ENCODE measurements at places on chromosomes 3 and 15.

GRCh38 chr3:102756706-102757105 lies 321.9 kb downstream of the ZPLD1 start:
- DNase-seq, result no peak

GRCh38 chr3:14757153-14757700 lies 61.5 kb upstream of the FGD5 start:
- no peak for DNase-seq

DNA sequence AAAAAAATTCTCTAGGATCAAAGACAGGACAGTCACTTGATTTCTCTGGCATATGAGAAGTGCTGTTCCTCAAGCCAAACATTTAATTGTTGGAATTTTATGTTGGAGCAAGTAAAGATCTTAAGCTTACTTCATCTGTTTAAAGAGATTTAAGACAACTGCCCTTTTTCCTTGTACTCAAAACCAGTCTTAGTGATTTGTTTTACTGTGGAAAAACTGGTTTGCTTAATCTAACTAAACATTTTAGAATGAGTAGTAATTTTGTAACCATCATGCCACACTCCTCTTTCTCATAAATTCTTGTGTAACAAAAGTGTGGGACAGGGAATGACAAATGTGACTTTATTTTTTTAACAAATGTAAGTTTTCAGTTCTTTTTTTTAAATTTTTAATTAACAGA lies 18.4 kb downstream of the PRKCI start:
- DNase-seq, result no peak

- DNase-seq, result no peak
Observed at GRCh38 chr3:125055331-125055912, 375 bp downstream of the HEG1 start.

- DNase-seq, result no peak
Observed at GRCh38 chr3:64441861-64442260, 216.6 kb upstream of the PRICKLE2 start.

All from T-helper 9 cell (primary cell).